ENCODE measurements at places on chromosomes 1 and 21.

DNA sequence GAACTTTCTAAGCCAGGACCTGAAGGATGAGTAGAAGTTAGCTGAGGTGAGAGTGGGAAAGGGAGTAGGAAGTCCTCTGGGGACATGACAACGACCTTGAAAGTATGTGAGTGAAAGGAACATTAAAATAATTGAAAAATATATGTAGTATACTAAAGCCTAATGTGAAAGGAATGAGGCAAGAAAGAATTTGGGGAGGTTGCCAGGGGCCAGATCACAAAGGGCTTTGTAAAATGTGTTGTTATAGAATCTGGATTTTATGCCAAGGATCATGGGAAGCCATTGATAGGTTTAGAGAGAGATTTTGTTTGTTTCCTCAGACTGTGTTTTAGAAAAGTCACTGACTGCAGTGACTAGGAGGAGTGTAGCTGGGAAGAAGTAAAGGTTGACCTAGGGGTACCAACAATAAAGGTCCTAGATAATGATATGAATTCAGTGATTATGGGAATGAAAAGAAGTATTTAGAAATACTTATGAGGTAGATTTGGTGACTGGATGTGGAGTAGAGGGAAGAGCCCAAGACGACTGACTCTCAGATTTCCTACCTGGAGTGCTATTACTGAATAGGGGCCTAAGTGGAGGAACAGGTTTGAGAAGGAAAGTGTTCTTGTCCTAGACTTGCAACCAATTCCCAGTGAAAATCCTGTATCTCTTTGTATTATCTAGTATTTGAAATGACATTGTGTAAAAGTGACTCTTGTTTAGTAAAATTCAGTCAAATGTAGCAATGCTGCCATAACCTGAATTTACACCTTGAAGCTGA lies 179.8 kb downstream of the PHTF1 start:
- no peak overlapping the region for H3K27ac ChIP-seq
- H3K4me1 ChIP-seq = no peaks in the 10 kb centered on the region

DNA sequence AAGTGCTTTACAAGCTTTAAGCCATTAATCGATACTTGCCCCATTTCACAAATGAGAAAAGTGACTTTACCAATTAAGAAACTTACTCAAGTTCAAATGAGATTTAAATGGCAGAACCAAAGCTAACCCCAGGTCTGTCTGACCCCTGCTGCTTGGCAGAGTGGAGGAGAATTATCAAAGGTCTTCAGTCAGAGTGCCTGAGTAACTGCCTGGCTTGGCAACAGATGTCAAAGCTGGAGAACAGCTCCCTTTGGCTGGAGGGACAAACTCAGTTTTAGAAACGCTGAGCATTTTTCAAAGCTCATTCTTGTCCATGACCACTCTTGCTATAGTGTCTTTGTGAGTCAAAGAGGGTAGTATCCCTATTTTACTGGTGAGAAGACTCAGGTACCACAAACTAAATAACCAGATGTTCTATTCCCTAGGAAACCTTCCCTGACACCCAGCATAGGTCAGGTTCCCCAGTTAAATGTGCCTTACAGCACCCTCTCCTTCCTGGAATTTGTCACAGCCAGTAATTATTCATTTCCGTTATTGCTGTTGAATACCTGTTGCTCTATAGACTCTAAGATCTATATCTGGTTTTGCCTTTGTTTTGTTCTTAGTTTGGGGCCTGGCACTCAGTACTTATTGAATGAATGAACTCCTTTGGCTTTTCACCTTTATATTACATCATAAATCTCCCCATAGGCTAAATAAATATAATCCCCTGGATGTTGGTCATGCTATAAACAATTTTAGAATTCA lies 5.0 kb upstream of the BCAR3 start:
- no peaks in the 10 kb centered on the region for H3K36me3 ChIP-seq
- no peaks in the 10 kb centered on the region for H3K27me3 ChIP-seq
- H3K4me3 ChIP-seq = no peak overlapping the region
- no peak for DNase-seq
- H3K27ac ChIP-seq = no peak overlapping the region

DNA sequence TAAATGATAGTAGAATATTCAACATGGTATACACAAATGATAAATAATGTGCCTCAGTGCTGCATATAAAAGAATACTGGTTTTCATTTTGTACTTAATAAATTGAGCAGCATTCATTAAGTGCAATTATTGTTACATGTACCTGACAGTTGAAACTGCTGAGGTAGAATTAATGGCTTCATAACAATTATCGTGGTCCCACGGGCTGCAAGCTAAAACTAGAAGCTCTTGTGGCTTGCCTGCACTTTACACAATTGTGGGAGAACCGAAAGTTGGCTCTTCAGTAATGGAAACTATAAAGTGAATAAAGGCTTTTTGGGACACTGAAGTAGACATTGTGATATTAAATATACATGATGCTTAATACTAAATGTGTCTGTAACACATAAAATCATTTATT lies 23.2 kb downstream of the INSL5 start:
- no peak overlapping the region for H3K4me3 ChIP-seq
- H3K4me1 ChIP-seq = no peaks in the 10 kb centered on the region
- no peak overlapping the region for H3K27ac ChIP-seq
- H3K36me3 ChIP-seq = no peaks in the 10 kb centered on the region
- no peaks in the 10 kb centered on the region for H3K27me3 ChIP-seq
- no peak for DNase-seq

- no peak overlapping the region for H3K27ac ChIP-seq
- no peak for DNase-seq
- no peaks in the 10 kb centered on the region for H3K4me1 ChIP-seq
- H3K4me3 ChIP-seq = no peak overlapping the region
- no peaks in the 10 kb centered on the region for H3K27me3 ChIP-seq
- no peaks in the 10 kb centered on the region for H3K36me3 ChIP-seq
Observed at GRCh38 chr21:29470397-29470796, 171.7 kb downstream of the BACH1 start.

DNA sequence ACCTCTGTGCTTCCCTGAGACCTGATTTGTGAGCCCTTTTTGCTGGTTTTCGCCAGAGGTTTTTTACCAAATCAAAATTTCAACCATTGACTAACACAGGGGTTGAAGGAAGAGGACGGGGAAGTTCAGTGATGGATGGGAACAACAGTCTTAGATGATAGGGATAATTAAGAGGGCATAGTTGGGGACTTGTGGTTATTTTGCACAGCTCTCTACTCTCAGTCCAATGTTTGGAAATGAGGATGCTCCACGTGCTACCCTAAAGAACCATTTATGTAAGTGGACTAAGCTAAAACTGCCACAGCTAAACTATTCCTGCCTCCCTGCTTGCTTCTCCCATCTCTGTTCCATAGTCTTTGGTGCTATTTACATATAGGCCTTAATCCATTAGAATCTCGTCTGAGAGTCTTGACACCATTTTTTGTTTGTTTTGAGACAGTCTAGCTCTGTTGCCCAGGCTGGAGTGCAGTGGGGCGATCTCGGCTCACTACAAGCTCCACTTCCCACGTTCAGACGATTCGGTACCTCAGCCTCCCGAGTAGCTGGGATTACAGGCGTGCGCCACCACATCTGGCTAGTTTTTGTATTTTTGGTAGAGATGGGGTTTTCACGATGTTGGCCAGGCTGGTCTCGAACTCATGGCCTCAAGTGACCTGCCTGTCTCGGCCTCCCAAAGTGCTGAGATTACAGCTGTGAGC lies 684 bp upstream of the MCL1 start:
- no peak for DNase-seq
- peaks cover 39% of the 10 kb centered on the region for H3K36me3 ChIP-seq
- H3K27me3 ChIP-seq = no peaks in the 10 kb centered on the region
- H3K27ac ChIP-seq = peak overlapping the region; percentile 97
- H3K4me3 ChIP-seq = peak overlapping the region; percentile 76

DNA sequence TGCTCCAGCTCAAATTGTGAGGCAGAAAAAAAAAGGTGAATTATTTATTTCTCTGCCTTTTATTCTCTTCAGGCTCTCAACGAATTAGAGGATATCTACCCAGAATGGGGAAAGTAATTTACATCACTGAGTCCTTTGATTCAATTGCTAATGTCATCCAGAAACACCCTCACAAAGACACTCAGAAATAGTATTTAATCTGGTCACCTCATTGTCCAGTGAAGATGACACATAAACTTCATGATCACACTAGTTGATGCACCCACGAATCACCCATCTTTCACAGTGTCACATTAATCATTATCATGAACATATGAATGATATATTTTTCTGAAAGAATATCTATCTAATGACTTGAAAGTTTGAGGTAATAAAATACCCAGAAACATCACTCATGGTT lies 868.5 kb downstream of the BRINP3 start:
- H3K4me1 ChIP-seq = no peaks in the 10 kb centered on the region
- no peak overlapping the region for H3K4me3 ChIP-seq
- H3K27me3 ChIP-seq = no peaks in the 10 kb centered on the region
- H3K36me3 ChIP-seq = no peaks in the 10 kb centered on the region

DNA sequence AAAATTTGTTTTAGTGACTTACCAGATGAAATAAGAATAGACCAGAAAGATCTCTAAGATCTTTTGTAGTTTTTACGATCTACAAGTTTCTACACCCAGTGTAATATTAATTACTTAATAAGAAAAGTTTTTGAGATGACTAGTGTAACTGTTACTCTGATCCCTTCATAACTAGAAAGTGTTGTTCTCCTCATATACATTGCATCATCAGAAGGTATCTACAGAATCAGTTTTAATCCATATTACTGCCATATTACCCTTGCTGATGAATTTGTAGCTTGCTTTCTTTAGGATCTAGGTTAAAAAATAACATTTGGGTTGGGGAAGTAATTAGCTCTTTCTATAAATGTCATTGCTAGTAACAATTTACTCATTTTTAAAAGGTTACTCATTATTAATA lies 72.5 kb downstream of the GPR161 start:
- no peak for DNase-seq
- H3K4me1 ChIP-seq = no peaks in the 10 kb centered on the region
- H3K27ac ChIP-seq = no peak overlapping the region
- no peak overlapping the region for H3K4me3 ChIP-seq

- H3K4me3 ChIP-seq = no peak overlapping the region
- peaks cover 3% of the 10 kb centered on the region for H3K36me3 ChIP-seq
- DNase-seq = no peak
- H3K27ac ChIP-seq = no peak overlapping the region
- peaks cover 8% of the 10 kb centered on the region for H3K4me1 ChIP-seq
- H3K27me3 ChIP-seq = no peaks in the 10 kb centered on the region
Observed at GRCh38 chr1:235423214-235423652, 56.0 kb downstream of the TBCE start.

DNA sequence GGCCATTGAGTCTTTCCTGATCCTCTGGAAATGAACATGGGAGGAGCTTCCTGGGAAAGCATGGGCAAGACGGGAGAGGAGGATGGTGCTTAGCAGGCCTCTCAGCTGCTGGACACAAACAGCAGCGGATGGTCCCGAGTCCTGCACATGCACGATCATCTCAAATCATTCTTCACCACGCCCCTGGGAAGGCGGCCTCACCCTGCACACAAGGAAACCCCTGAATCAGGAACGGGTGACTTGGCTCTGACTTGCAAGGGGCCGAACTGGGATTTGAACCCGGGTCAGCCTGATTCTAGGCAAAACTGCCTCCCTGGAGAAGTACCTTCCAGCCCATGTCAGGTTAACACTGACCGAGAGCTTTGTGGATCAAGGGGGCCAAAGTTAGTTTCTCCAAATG lies 134.8 kb upstream of the WNT4 start:
- H3K36me3 ChIP-seq = no peaks in the 10 kb centered on the region
- no peaks in the 10 kb centered on the region for H3K27me3 ChIP-seq
- no peaks in the 10 kb centered on the region for H3K4me1 ChIP-seq
- H3K27ac ChIP-seq = no peak overlapping the region
- no peak for DNase-seq
- H3K4me3 ChIP-seq = no peak overlapping the region

DNA sequence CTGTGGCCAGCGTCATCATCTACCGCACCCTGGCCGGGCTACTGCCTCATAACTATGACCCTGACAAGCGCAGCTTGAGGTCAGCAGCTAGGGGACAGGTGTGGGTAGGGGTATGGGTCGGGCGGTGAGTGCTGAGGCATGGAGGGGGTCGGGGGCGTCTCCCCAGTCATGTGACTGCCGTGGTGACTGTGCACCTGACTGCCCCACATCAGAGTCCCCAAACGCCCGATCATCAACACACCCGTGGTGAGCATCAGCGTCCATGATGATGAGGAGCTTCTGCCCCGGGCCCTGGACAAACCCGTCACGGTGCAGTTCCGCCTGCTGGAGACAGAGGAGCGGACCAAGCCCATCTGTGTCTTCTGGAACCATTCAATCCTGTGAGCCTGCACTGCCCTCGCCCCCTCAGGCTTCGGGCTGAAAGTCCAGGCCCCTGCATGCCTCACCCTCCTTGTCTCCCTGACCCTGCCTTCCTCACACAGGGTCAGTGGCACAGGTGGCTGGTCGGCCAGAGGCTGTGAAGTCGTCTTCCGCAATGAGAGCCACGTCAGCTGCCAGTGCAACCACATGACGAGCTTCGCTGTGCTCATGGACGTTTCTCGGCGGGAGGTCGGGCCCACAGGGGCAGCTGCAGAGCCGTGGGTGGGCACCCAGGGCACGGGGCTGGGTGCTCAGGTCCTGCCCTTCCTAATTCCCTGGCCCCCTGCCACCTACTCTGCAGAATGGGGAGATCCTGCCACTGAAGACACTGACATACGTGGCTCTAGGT lies 13.5 kb downstream of the PSRC1 start:
- H3K27ac ChIP-seq = no peak overlapping the region
- no peaks in the 10 kb centered on the region for H3K36me3 ChIP-seq
- H3K4me3 ChIP-seq = no peak overlapping the region
- no peaks in the 10 kb centered on the region for H3K27me3 ChIP-seq

DNA sequence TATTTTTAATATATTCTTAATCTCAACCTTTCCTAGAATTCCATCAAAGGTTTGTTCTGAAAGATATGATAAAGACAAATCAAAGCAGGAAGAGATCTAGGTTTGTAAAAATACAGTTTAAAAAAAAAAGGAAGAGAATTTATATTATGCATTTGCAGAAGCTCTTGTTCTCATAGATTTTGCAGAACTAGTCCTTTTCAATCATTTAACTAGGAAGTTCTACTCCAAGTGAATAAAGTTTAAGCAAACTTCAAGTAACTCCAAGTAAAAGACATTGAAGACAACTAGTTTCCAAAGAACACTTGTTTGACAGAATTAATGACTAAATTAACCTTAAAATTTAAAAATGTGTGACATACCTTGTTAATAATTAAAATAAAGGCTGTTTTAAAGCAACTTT lies 55.9 kb downstream of the HNRNPR start:
- H3K4me3 ChIP-seq = no peak overlapping the region
- H3K36me3 ChIP-seq = peaks cover 9% of the 10 kb centered on the region
- no peaks in the 10 kb centered on the region for H3K27me3 ChIP-seq

GRCh38 chr1:221714227-221715152 lies 27.4 kb downstream of the DUSP10 start:
- no peaks in the 10 kb centered on the region for H3K27me3 ChIP-seq
- H3K4me3 ChIP-seq = no peak overlapping the region
- no peak for DNase-seq
- no peaks in the 10 kb centered on the region for H3K36me3 ChIP-seq
- peaks cover 22% of the 10 kb centered on the region for H3K4me1 ChIP-seq
- no peak overlapping the region for H3K27ac ChIP-seq

- DNase-seq = peak; percentile 63
- peak overlapping the region; percentile 2 for H3K27ac ChIP-seq
- H3K36me3 ChIP-seq = no peaks in the 10 kb centered on the region
- peaks cover 37% of the 10 kb centered on the region for H3K4me1 ChIP-seq
- H3K4me3 ChIP-seq = no peak overlapping the region
Observed at GRCh38 chr1:28127617-28128257, 39.3 kb upstream of the EYA3 start.

Measured in B cell (primary cell).